HFF-Myc (cell line): ENCODE measurements at places on chromosomes 4 and X.

DNA sequence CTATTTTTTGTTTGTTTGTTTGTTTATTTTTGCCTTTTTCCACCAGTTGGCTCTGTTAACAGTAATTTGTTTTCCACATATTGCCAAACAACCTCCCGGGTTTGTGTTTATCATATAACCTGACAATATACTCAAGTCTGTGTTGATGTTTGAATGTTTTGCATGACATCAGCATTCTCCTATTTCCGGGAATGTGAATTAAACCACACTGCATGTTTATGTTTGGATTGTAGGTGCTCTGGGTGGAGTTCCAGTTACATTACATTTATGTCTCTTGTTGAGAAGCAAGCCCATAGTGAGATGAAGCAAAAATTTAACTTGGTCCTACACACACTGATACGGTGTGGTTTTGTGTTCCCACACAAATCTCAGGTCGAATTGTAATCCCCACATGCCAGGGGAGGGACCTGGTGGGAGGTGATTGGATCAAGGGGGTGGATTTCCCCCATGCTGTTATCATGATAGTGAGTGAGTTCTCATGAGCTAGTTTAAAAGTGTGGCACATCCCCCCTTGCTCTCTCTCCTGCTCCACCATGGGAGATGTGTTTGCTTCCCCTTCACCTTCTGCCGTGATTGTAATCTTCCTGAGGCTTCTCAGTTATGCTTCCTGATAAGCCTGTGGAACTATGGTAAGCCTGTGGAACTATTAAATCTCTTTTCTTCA is 54.4 kb upstream of the CLNK start:
- no peak for DNase-seq

- DNase-seq = no peak
Measured at GRCh38 chr4:128333309-128334018, 45.9 kb upstream of the PGRMC2 start.

DNA sequence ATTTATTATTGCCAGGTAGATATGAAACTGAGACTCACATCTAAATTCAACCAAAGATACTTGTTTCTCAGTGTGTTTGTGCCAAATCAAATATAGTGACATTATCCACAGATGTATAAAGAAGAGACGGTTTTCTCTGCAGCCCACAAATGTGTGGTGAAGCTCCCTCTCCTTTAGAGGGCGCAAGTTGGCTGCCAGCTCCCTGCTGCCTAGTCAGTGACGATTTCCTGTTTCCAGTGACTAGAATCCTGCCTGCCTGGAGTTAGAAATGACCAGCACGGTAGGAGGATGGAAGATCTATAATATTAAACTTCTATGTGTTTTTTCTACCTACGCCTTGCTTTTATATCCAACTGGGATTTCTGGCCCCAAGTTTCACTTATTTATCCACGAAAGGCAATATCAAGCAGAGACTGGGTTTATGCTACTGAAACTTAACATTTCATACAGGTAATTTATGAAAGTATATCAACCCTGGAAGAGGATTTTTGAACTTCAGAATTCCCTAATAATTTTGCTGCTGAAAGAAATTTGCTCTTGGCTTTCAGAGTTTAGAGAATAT is 1793.7 kb upstream of the TENM3 start:
- DNase-seq = no peak

DNA sequence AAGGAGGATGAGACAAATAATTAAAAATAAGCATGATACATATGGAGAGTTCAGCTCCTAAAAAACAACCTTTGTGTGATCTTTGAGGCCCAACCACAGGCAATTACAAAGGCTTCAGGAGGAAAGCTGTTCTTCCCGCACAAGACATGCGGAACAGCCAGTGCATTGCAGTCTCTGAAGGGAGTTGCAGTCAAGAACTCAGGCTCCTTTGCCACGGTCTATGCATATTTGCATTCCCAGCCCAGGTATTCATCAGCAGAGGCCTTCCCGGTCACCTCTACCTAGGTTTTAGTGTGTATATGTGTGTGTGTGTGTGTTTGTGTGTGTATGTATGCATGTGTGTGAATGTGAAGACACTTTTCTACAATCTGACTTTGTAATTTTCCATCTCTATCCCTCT is 600.6 kb upstream of the PCDH10 start:
- no peak for DNase-seq

- no peak for DNase-seq
Measured at GRCh38 chr4:173530326-173531085, 477 bp upstream of the HAND2 start.

- DNase-seq = peak; percentile 1
Measured at GRCh38 chrX:105190252-105190853, 30.1 kb downstream of the TEX13A start.

- DNase-seq = no peak
Measured at GRCh38 chrX:81195259-81195658, 6.5 kb downstream of the HMGN5 start.

- DNase-seq = no peak
Measured at GRCh38 chr4:139625093-139625455, 40.5 kb upstream of the MGST2 start.

DNA sequence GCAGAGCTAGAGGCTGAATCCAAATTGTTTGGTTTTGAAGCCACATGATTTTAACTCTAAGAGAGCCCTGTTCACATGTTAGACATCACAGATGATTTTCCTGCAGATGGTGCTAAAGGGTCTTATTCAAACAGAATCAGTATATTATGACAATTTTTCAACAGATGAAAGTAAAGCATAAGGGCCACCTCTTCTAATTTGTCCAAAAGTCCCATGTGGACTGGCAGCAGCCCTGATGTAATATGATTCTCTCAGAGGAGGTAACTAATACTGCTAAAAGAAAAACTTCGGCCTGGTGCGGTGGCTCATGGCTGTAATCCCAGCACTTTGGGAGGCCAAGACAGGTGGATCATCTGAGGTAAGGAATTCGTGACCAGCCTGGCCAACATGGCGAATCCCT is 26.0 kb upstream of the SETD7 start:
- DNase-seq = no peak

GRCh38 chrX:152637649-152638442 is at the start of gene GABRQ:
GABRQ (plus strand) TSS chrX:152637895; CDS start chrX:152638203, 308 bp downstream.
- DNase-seq = no peak
